ENCODE measurements at places on chromosomes 16 and 17.
A peak's percentile ranks its signal among the peaks of the same experiment; 100 is the strongest.

DNA sequence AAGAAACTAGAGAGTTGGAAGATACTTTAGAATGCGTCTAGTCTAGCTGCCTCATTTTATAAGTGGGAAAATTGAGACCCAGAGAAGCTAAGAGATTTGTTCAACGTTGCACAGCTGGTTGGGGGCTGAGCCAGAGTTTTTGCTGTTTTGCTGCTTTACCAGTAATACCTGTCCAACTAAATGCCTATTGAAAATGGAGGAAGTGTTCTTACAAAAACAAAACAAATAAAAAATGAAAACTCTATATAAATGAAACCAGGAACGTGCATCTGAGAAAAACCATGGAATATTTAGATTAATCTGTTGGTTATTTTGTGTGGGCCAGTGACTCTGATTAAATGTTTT, 13.8 kb downstream of the NLK start:
- no peak for DNase-seq

- DNase-seq = peak; percentile 47
Measured at GRCh38 chr16:85123891-85124635, 11.8 kb upstream of the CIBAR2 start.

DNA sequence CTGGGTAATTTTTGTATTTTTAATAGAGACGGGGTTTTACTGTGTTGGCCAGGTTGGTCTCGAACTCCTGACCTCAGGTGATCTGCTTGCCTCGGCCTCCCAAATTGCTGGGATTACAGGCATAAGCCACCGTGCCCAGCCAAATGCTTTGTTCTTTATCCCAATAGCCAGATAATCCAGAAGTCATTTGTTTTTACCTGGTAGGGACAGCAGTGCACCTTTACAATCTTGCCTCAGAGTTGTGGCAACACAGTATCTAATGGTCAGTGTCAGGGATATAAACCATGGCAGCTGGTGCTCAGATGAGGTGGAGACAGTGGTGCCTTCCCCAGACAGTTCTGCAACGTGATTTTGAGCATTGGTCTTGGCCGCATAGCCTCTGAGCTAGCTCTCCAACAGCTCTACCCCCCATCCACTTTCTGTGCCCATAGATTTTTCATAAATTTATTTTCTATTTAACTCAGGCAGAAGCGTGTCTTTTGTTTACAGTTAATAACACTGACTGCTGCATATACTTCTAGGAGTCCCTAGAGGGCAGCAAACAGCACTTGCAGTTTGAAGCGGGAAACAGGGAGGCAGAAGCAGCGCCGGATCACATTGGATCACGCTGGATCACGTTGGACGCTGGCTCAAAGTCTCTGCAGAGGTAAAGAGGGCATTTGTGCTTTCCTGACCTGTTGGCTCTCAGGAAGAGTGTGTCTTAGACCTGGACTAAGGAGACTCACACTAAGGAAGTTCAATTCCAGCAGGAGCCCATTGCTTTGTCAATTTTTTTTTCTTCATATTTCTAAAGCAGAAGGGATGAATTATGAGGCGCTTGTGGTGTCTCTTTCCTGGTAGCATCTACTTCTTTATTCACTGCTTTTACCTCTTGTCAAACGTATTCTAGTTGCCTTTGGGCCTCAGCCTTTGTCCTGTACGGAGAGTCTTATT, 5.1 kb upstream of the GGT6 start:
- peak; percentile 80 for DNase-seq

- peak; percentile 79 for DNase-seq
Measured at GRCh38 chr16:67459066-67459860, 21.7 kb downstream of the ATP6V0D1 start.

DNA sequence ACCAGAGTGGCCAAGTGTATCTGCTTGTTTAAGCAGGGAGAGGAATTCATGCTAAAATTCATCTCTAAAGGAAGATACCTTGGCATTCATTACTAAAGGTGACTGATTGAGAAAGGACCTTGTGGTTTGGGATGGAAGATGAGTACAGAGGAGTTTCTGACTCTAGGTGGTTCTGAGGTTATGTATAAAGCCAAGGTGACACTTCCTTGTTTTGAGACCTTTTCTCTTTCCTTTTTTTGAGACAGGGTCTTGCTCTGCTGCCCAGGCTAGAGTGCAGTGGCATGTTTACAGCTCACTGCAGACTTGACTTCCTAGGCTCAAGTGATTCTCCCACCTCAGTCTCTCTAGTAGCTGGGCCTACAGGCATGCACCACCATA, 9.1 kb downstream of the ABHD15 start:
- no peak for DNase-seq

DNA sequence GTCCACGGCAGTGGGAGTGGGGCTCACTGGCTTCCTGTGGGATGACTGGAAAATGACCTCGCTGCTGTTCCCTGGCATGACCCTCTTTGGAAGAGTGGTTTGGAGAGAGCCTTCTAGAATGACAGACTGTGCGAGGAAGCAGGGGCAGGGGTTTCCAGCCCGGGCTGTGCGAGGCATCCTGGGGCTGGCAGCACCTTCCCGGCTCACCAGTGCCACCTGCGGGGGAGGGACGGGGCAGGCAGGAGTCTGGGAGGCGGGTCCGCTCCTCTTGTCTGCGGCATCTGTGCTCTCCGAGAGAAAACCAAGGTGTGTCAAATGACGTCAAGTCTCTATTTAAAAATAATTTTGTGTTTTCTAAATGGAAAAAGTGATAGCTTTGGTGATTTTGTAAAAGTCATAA, 7.8 kb upstream of the RNF213 start:
- DNase-seq = no peak

- DNase-seq = no peak
Measured at GRCh38 chr16:49454426-49455180, 81.0 kb downstream of the C16orf78 start.

- DNase-seq = no peak
Measured at GRCh38 chr17:79945591-79946255, 89.9 kb downstream of the TBC1D16 start.
